ENCODE measurements at places on chromosomes 16 and 17.

DNA sequence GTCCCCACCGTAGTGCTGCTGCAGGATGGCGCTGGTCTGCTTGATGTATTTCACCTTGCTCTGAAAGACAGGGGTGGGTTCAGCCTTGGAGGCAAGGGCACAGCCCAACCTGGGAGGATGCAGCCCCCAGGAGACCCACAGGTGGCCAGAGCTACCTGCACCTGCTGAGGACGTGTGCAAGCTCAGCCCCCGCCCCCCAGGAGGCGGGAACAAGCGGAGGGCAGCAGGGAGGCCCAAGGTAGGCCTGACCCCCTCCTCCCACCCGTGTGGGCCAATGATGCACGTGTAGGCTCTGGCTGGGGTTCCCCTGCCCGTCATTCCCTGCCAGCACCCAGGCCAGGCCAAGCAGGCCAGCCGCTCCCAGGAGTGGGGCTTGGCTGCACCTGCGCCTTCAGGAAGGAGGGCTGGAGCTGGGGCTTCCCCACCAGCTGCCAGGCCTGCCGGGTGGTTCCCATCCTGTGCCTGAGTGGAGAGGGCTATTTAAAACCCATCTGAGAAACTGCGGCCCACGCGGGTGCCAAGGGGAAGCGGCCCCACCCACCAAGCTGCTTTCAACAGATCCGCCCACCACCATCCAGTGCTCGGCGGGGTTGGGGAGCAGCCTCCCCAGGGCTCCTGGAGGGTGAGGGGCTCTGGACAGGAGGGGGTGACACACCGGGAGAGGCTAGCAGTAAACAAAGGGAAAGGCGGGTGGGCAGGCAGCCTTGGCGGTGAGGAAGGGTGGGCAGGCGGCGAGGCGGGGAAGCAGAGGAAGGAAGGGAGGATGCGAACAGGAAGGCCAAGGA is 3.8 kb downstream of the NTHL1 start:
- no peak overlapping the region for H3K4me3 ChIP-seq
- peaks cover 4% of the 10 kb centered on the region for H3K36me3 ChIP-seq
- H3K27me3 ChIP-seq = peaks cover 4% of the 10 kb centered on the region
- H3K4me1 ChIP-seq = peaks cover 15% of the 10 kb centered on the region
- DNase-seq = no peak

GRCh38 chr16:14324581-14324980 is 253.5 kb downstream of the MRTFB start:
- H3K4me1 ChIP-seq = no peaks in the 10 kb centered on the region
- H3K27ac ChIP-seq = no peak overlapping the region
- H3K4me3 ChIP-seq = no peak overlapping the region

GRCh38 chr16:57485916-57486857 is at the start of gene DOK4:
TSS of gene DOK4 (minus strand) at chr16:57486493. CDS start at chr16:57479507, 6,986 bp downstream.
- DNase-seq = peak; percentile 68
- peak within 1 kb of the TSS; percentile 95 for H3K4me3 ChIP-seq

GRCh38 chr17:73644145-73645049 is at the start of gene SDK2:
TSS of gene SDK2 (minus strand) at chr17:73644445. CDS start at chr17:73644088, 357 bp downstream.
- H3K36me3 ChIP-seq = no peaks in the 10 kb centered on the region
- H3K4me3 ChIP-seq = peak within 1 kb of the TSS; percentile 95
- no peaks in the 10 kb centered on the region for H3K27me3 ChIP-seq
- no peak for DNase-seq
- H3K27ac ChIP-seq = peak within 1 kb of the TSS; percentile 28

DNA sequence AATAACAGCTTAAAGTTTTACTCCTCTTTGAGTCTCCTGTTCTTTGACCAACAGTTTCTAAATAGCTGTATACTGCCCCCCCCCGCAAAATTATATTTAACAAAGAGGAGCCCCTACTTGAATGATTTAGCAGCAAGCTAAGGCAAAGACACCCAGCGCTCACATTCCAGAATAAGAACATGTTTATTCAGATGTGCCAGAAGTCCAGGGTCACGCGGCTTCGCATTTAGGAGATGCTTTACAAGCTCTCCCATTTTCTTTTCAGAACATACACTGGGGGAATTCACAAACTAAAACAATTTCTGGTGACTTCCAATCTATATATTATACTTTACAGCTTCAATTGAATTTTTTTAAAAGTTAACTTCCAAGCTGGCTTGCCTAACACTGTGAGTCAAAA is 5.3 kb downstream of the PLD6 start:
- H3K36me3 ChIP-seq = peaks cover 5% of the 10 kb centered on the region
- H3K27me3 ChIP-seq = no peaks in the 10 kb centered on the region
- no peak for DNase-seq
- no peak overlapping the region for H3K4me3 ChIP-seq

GRCh38 chr17:45784741-45785479 is 790 bp downstream of the CRHR1 start:
- peak; percentile 43 for DNase-seq

DNA sequence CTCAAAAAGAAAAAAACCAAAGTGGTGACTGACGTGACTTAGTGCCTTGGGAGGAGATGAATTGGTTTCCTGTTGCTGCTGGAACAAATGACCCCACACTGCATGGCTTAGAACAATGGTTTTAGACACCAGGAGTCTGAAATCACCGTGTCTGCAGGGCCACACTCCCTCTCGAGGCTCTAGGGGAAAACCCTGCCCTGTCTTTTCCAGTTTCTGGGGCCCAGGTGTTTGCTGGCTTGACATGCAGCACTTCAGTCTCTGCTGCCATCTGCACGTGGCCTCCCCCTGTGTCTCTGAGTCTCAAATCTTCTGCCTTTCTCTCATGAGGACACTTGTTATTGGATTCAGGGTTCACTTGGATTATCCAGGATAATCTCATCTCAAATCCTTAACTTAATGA is 323.8 kb upstream of the TNRC6C start:
- no peaks in the 10 kb centered on the region for H3K36me3 ChIP-seq
- H3K4me3 ChIP-seq = no peak overlapping the region
- DNase-seq = no peak
- peaks cover 2% of the 10 kb centered on the region for H3K4me1 ChIP-seq
- H3K27me3 ChIP-seq = peaks cover 23% of the 10 kb centered on the region

DNA sequence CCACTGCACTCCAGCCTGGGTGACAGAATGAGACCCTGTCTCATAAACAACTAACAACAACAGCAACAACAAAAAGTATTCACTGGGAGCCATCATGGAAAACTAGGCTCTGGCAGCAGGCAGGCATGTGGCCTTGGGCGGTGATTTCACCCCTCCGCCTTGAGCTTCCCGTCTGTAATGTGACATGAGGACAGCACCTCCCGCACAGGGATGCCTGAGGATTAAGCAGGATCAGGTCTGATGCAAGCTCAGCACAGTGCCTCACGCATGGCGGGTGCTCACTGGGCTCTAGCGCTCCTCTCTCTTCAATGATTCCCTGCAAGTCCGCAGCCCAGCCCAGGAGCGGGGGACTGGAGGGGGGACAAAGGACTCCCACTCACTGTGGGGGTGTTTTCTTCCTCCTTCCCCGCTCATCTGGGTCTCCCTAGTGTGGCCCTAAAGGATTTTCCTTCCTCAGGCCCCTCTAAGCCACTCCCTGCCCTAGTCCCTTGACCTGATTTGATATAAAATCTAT is 2.8 kb downstream of the PLCD3 start:
- H3K4me3 ChIP-seq = no peak overlapping the region
- H3K27ac ChIP-seq = no peak overlapping the region
- H3K4me1 ChIP-seq = peaks cover 3% of the 10 kb centered on the region
- DNase-seq = no peak
- H3K36me3 ChIP-seq = no peaks in the 10 kb centered on the region

- H3K27ac ChIP-seq = peak overlapping the region; percentile 97
- peak overlapping the region; percentile 99 for H3K4me3 ChIP-seq
- H3K27me3 ChIP-seq = no peaks in the 10 kb centered on the region
- peak; percentile 72 for DNase-seq
Measured at GRCh38 chr17:3693829-3694231, 2.1 kb downstream of the P2RX5 start.

GRCh38 chr17:32185875-32186274 is 43.6 kb downstream of the RHOT1 start:
- no peak overlapping the region for H3K27ac ChIP-seq
- no peak for DNase-seq
- H3K27me3 ChIP-seq = no peaks in the 10 kb centered on the region

DNA sequence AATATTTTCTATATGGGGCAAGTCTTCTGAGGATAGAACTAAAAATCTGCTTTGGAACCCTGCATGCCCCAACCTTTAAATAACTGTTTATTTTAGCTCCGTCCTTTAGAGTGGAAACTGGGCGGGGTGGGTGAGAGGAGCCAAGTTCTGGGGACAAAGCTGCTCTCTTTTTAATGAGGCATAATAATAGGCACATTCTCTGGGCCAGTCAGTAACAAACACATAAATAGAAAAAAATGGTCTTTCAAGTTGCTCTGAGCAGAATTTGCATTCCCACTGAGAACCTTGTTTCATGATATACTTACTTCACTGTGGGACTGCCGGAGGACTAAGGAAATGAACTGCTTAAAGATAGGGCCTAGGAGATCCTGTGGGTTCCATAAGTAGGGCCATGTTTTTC is 51.5 kb downstream of the KNOP1 start:
- H3K27ac ChIP-seq = no peak overlapping the region
- DNase-seq = no peak
- H3K36me3 ChIP-seq = peaks cover 42% of the 10 kb centered on the region
- H3K4me3 ChIP-seq = no peak overlapping the region

- no peak for DNase-seq
- H3K4me1 ChIP-seq = no peaks in the 10 kb centered on the region
- no peak overlapping the region for H3K4me3 ChIP-seq
- no peak overlapping the region for H3K27ac ChIP-seq
- H3K36me3 ChIP-seq = no peaks in the 10 kb centered on the region
Measured at GRCh38 chr16:60073376-60073775, 1339.3 kb upstream of the GOT2 start.

DNA sequence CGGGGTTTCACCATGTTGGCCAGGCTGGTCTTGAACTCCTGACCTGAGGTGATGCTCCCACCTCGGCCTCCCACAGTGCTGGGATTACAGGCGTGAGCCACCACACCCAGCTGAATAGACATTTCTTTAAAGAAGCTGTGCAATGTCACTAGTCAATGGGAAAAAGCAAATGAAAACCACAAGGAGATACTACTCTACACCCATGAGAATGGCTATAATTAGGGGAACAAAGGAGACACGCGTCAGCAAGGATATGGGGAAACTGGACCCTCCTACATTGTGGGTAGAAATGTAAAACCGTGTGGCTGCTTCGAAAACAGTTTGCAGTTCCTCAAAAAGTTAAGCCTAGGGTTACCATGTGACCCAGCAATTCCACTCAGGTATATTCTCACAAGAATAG is 103.4 kb downstream of the VPS53 start:
- no peak for DNase-seq
- H3K4me3 ChIP-seq = no peak overlapping the region
- peaks cover 27% of the 10 kb centered on the region for H3K36me3 ChIP-seq
- H3K27ac ChIP-seq = no peak overlapping the region
- H3K4me1 ChIP-seq = peaks cover 6% of the 10 kb centered on the region

DNA sequence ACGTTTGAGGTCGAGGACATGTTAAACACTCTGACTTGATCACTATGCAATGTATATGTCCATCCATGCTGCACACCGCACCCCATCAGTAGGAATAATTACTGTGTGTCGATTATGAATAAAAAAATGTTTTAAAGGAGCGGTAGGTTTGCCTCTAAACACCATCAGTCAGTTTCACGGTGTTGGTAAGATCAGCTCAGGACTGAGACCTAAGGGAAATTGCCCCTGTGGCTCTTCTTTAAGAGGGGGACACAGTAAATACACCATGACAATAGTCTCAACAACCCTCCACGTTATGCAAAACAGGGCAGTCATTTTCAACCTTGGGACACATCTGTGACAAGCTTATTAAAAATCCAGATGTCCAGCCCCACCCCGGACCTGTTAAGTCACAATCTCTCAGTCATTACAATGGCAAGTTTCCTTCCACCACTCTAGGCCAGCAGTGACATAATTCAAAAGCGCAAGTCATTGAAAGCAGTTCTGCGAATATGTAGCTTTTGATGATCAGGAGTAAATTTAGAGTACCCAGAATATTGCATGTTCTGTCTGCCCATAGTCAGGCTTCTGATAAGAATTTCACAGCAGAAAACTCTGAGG is 1.2 kb downstream of the ATMIN start:
- H3K27ac ChIP-seq = no peak overlapping the region
- no peaks in the 10 kb centered on the region for H3K27me3 ChIP-seq
- peaks cover 18% of the 10 kb centered on the region for H3K36me3 ChIP-seq
- peaks cover 21% of the 10 kb centered on the region for H3K4me1 ChIP-seq
- DNase-seq = no peak

- H3K27ac ChIP-seq = no peak overlapping the region
- no peaks in the 10 kb centered on the region for H3K36me3 ChIP-seq
- H3K4me1 ChIP-seq = no peaks in the 10 kb centered on the region
- DNase-seq = no peak
- no peak overlapping the region for H3K4me3 ChIP-seq
Measured at GRCh38 chr17:78939615-78940014, 14.4 kb upstream of the TIMP2 start.

- no peaks in the 10 kb centered on the region for H3K36me3 ChIP-seq
- H3K4me1 ChIP-seq = peaks cover 12% of the 10 kb centered on the region
- no peak for DNase-seq
- H3K4me3 ChIP-seq = no peak overlapping the region
Measured at GRCh38 chr16:50396761-50397535, 28.2 kb upstream of the BRD7 start.

DNA sequence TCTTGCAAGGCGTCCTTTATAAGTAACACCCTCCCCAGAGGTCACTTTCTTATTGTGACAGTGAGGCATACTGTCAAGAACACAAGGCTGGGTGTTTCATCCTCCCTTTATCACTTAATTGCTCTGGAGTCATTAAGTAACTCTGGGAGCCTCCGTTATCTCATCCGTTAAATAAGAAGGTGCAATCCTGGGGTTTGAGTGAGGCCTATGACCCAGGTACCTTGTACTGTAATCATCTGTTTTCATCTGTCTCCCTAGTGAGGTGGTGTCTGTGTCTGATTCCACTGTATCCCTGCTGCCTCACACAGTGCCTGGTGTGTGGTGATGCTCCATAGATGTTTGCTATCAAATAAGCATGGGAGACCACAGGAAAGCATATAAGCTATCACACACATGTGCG is 17.7 kb downstream of the TNS4 start:
- H3K4me3 ChIP-seq = no peak overlapping the region
- H3K36me3 ChIP-seq = no peaks in the 10 kb centered on the region
- no peak for DNase-seq

GRCh38 chr17:51088287-51088686 is 32.4 kb downstream of the SPAG9 start:
- no peak overlapping the region for H3K27ac ChIP-seq
- no peak for DNase-seq
- peaks cover 12% of the 10 kb centered on the region for H3K4me1 ChIP-seq
- no peaks in the 10 kb centered on the region for H3K27me3 ChIP-seq
- H3K4me3 ChIP-seq = no peak overlapping the region

DNA sequence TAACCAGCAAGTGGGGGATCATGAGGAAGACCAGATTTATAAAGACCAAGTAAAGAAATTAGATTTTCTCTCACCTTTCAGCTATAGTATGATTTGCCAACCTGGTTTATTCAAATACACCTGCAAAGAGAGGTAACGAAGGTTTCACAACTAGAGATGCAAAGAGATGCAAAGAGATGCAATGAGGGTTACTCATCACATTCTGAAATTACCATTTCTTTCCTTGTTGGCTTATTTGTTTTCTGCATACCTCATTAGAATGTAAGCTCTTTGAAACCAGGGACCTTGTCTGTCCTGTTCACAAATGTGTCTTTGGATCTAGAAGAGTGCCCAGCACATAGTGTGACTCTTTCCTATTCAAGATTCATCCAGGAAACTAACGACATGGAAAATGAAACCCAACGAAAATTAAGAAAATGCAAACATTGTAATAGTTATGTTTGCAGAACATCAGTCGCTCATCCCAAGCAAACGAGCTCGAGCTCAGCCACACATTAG is 9.0 kb upstream of the LONP2 start:
- H3K27ac ChIP-seq = no peak overlapping the region
- H3K36me3 ChIP-seq = no peaks in the 10 kb centered on the region
- peaks cover under 1% of the 10 kb centered on the region for H3K27me3 ChIP-seq
- H3K4me3 ChIP-seq = no peak overlapping the region
- DNase-seq = no peak
- H3K4me1 ChIP-seq = no peaks in the 10 kb centered on the region

Measured in memory B cell (primary cell).